ENCODE measurements at places on chromosomes 12 and 14.

DNA sequence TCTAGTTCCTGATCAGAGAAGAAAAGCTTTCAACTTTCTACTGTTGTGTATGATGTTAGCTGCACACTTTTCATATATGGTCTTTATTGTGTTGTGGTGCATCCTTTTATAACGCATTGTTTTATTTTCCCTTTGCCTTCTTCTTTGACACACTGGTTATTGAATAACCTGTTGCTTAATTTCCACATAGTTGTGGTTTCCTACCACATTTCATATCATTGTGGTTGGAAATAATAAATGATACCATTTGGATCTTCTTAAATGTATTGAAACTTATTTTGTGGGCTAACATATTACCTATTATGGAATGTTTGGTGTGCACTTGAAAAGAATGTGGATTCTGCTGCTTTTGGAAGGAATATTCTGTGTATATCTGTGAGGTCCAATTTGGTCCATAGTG, 64.9 kb downstream of the GPHN start:
- DNase-seq, result no peak

- DNase-seq, result no peak
Measured at GRCh38 chr12:125346362-125346761, 281.1 kb downstream of the AACS start.

DNA sequence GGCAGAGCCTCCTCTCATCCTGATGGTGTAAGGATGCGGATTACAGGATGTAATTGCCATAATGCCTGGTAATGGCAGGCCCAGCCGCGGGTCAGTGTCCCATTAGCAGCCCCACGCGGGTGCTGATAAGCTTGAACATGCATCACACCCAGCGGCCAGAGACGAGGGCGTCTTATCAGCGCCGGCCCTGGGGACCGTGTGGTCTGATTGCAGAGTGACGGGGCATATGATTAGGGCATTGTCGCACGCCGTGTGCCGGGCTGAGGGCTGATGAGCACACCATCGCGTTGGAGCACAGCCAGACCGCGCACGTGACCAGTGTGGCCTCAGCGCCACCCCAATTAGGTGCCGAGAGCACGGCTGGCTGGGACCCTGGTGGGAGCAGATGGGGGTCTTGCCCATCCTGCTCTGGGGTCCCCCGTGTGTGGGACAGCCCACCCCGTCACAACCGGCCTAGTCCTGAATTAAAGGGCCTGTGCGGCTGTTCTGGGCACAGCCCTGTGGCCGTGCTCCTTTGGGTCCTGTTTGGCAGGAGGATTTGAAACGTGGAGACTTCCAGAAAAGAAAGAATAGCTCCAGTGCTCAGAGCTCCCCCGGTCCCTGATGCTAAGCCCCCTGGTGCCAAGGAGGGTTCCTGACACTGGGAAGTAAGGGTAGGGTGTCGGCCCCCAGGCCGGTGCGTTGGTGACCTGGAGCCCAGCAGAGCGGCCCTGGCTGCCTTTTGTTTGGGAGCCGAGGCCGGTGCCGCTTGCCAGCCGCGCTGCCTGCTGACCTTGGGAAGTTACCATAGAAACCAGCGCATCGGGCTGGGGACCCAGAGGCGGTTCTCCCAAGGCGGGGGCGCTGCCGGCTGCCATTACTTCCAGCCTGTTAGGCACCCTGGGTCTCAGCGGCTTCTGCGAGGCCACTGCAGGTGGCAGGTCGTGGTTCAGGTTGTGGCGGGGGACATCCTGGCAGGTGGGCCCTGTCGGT, 20.7 kb downstream of the KIF26A start:
- DNase-seq, result no peak

DNA sequence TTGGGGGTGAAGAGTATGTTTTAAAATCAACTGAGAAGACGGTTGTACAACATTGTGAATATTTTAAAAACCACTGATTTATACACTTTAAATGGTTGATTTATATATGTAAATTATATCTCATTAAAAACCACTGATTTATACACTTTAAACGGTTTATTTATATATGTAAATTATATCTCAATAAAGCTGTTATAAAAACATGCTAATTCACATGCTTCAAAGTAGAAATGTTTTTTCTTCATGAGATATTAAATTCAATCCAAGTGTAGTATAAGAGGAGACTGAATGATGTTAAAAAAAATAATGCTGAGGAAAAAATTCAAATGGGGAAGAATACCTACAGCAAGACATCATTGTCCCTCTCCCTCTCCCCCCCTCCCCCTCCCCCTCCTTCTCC, 92.9 kb downstream of the ATXN2 start:
- no peak for DNase-seq

DNA sequence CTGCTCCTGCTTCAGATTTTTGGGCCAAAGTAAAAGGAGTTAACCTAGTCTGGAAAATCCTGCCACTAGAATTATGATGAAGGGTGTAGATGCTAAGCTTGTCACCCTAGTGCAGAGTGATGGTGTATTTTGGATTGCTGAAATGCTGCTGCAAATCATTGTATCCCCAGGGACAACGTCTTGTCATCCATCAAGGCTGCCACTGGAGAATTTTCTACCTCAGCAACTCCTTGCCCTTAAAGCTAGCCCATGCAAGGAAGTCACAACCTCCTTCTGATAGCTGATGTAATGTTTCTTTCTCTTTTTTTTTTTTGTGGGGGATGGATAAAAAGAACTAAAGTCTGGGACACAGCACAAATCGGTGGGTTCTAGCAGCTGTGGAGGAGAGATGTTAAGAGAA, 139.4 kb upstream of the FRMD6 start:
- DNase-seq, result no peak

DNA sequence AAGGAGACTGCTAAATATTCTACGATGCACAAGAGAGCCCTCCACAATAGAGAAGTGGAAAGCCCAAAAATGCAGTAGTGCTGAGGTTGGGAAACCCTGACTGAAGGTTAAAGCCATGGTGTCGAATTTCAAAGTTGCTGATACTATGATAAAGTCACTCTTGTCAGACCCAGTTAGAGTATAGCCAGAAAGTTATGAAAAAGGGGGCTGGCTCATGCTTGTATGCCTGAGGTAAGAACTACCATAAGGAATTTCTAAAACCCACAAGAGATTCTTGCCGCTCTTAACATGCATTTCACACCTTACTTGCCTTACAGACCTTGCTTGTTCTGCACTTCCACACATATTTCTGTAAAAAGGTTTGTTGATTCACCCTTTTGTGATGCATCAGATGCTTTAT, 184.6 kb downstream of the SLC6A15 start:
- DNase-seq, result no peak

- no peak for DNase-seq
Measured at GRCh38 chr14:104882325-104882973, 17.4 kb downstream of the CEP170B start.

DNA sequence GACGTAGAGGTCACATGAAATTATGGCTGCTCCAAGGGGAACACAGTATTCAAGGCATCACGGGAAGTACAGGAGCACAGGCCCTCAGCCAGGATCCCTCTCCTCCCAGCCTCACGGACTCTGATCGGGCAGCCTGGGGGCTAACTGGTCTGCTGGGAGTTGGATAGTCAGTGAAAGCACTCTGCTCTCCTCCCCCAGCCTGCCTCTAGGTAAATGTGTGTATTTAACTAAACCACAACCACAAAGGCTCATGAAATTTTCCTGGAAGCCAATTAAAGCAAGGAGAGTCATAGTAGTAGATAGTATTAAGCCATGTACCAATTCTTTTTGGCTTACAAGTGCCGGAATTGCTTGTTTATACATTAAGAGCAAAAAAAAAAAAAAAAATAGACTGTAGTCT, 254.3 kb downstream of the MSRB3 start:
- DNase-seq, result peak; percentile 83

GRCh38 chr12:6450869-6451347, 934 bp upstream of the TAPBPL start:
- no peak for DNase-seq

- DNase-seq, result peak; percentile 13
Measured at GRCh38 chr14:77319422-77319821, 1.3 kb downstream of the POMT2 start.

DNA sequence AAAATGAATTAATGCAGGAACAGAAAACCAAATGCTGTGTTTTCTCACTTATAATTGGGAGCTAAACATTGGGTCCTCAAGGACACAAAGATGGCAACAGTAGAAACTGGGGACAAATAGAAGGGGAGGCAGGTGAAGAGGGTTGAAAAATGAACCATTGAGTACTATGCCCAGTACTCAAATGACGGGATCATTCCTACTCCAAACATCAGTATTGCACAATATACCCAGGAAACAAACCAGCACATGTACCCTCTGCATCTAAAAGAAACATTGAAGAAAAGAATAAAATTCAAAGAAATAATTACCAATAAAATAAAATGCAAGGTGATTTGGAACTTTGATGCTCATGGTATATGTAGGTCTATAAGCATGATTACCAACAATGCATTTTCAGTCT, 110.8 kb downstream of the LMO3 start:
- DNase-seq, result no peak
